Spleen (tissue), 13 donors: ENCODE measurements at places on chromosomes 11 and 22. TPM values are rescaled to one million over a fixed set of nuclear protein-coding genes. Genes with fewer than 3 reads are reported as not detected.
A peak's percentile ranks its signal among the peaks of the same experiment; 100 is the strongest.

DNA sequence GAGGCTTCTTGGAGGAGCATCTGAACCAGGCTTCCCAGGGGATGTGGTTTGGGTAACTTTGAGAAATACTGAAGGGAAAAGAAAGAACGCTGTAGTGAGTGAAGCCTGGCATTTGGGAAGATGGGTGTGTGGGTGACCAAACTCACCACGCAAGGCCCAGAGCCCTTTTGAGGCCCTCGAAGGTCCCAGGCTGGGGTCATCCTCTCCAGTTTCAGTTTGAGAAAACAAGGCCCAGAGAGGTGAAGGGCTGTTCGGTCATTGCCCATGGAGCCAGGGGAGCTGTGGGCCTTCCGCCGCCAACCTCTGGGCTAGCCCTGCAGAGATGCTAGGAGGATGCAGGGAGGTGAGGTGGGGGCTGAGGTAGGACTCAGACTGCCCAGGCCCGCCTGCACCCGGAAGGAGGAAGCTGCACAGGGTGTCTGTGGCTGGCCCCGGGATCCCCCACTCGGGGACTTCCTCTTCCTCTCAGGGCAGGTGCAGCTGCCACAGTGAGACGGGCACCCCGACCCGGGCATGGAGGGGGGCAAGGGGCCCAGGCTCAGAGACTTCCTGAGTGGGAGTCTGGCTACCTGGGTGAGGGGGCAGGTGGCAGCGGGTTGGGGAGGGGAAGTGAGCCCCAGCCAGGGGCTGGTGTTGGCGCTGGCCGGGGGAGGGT lies at the start of gene CCDC88B:
Gene CCDC88B (plus strand): TSS at position 451 of the 655 bp plus-strand sequence. CDS start 63 bp downstream, at position 514.
- DNase-seq, result peak; percentile 99

DNA sequence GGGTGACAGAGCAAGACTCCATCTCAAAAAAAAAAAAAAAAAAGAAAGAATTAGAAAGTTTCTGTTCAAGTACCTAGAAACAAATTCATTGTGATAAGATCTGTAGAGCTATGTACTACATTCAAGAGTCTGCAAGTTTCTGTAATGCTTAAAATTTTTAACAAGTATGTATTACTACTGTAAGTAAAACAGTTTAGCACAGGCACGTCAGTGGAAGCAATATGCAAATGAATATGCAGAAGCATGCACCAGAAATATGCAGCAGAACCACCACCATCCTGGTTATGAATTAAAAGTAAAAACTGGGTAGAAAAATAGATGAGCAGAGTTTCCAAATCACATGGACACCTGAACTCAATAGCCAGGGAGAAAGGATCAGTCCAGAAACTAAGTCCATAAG lies 19.3 kb downstream of the SBF2 start:
- no peak for DNase-seq

DNA sequence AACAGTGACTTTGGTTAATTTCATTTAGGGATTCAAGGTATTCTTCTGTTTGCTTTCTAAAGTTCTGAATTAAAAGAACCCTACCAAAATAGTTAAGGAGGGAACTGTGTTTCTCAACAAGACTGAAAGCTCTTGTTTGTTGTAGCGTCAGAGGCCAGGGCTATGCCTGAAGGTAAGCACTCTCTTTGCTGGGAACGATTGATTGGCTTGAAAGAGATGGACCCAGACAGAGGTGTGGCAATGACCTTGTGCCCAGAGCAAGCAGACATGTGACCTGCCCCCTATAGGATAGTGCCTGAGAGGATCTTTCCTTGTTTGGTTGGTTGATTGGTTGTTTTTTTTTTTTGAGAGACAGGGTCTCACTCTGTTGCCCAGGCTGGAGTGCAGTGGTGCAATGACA lies 68.3 kb upstream of the CECR2 start:
- no peak for DNase-seq

DNA sequence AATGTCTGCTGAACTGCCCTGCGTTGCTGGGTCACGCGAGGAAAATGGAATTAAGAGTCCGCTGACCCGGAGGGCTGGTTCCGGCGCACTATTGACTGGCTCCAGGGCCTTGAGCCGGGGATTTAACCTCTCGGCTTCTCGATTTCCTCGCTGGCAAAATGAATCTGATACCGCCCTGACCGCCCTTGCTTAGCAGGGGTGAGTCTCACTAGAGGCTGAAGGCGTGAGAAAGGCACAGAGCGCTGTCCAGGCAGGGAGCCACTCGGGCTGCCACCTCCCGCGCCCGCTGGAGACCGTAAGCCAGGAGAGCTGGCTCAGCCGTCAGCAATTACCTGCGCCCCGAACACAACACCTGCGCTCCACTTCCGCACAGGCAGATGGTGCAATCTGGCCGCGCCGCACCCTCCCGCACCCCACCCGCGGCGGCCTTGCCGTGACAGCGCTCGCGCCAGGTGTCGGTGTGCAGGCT lies 65.6 kb downstream of the BUD13 start:
- no peak for DNase-seq

- peak; percentile 68 for DNase-seq
Measured at GRCh38 chr11:62127941-62128770, 4.3 kb downstream of the INCENP start.

- no peak for DNase-seq
Measured at GRCh38 chr11:47448566-47449427, at the start of gene RAPSN. Gene RAPSN, minus strand, starts transcription at chr11:47449136. Its CDS starts 172 bp downstream, at chr11:47448964.

DNA sequence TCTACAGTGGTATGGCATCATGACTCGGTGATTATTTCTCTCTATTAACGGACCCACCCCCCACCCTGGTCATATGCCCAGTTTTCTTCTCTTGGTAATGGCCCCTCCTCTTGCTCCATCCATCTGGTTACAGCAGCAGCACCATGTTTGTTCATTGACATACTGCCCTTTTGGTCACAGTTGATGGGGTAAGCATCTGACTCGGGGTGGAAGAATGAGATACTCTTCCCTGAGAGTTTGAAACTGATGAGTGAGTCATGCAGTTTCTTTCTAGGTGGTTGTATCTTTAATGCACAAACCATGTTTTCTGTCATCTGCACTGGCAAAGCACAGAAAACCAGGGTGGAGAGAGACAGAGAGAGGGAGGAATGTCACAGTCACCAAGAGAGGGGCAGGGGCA lies 126.0 kb downstream of the SYN3 start:
- no peak for DNase-seq

DNA sequence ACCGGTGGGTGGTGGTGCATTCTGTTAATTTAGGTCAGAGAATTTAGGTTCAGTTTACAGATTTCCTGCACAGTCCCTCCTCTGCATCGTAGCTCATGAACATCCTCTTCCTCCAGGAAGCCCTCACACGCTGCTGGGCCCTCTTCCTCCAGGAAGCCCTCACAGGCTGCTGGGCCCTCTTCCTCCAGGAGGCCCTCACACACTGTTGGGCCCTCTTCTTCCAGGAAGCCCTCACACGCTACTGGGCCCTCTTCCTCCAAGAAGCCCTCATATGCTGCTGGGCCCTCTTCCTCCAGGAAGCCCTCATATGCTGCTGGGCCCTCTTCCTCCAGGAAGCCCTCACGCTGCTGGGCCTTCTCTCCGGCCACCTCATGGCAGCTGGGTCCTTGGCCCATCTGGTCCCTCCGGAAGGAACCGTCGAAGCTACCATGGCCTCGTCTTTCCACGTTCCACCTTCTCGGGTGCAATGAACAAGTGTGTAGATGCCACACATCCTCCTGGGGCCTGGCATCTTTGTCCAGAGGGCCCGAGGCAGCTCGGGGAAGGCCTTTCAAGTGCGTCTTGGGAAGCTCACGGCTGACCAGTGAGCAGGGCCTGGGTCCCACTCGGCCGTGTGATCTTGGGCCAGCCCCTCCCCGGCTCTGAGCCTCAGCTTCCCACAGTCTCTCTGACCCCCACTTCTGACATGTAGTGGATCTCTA lies 58.9 kb upstream of the PPARA start:
- DNase-seq, result peak; percentile 39

DNA sequence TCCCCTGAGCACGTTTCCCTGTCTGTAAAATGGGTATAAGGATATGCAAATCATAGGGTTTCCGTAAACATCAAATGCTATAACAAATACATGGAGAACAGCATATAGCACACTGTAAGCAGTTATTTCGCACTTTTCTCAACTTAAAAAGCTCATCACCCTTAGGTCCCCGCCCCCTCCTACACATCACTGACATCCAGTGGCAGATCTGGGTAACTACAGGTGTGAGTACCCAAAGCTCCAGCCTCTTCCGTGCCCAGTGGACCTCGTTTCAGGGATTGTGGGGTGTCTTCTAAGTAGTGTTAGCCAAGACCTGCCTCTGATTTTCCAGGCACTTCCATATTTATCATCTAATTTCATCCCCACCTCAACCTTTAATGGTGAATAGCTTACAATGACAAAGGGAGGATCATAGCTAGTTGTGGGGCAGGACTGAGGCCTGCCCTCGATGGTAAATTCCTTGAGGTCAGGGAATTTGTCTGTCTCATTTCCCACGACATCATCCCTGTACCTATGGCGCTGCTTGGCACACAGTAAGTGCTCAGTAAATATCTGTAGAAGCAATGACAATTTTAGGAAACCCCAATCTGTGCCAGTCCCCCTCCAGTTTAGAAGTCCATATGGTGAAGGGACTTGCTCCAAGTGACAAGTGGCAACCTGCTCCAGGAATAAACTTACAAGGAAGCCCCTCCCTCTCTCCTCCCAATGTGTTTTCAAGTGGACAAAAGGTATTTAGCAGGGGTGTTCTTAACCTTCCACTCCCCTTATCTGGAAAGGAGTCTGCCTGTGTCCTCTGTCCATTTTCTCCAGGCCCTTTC lies 340.5 kb downstream of the TENM4 start:
- no peak for DNase-seq

DNA sequence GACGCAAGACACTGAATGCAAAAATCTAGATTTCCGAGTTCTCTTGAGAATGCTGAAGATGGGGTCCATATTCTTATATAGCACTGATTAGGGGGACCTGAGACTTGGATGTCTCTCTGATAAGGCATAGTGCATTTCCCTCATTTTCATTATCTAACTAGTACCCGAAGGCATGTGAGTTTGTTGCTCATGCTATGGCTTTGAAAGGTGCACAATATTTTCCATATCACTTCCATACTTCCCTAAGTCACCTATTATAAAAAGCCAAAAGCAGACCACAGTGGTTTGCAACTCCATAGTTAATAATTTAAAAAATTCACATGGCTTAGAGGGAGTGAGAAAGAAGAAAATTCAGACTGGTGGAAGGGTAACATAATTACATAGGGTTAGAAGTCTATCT lies 1.7 kb downstream of the BTBD10 start:
- no peak for DNase-seq

GRCh38 chr11:8886322-8886721 lies 24.7 kb upstream of the AKIP1 start:
- no peak for DNase-seq

- DNase-seq, result no peak
Measured at GRCh38 chr11:2709429-2709828, 9.6 kb upstream of the KCNQ1OT1 start.

DNA sequence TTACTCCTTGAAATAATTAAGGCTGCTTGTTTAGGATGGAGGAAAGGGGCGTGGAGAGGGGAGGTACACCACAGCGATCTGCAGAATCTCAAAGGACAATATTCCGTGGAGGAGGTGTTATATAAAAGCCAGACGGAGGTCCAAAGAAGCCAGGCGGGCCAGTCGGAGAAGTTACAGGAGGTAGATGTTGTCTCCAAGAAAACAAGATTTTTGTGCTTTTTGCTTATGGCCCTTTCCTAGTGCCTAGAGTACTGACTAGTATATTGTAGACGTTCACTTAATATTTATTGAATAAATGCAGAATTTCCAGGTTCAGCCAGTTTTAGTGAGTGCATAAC lies 761 bp downstream of the ZDHHC13 start:
- DNase-seq, result no peak

DNA sequence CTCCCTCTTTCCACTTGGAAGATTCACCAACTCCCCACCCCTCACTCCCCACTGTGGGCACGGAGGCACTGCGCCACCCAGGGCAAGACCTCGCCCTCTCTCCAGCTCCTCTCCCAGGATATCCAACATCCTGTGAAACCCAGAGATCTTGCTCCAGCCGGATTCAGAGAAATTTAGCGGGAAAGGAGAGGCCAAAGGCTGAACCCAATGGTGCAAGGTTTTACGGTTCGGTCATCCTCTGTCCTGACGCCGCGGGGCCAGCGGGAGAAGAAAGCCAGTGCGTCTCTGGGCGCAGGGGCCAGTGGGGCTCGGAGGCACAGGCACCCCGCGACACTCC lies 397 bp upstream of the CD44 start:
- no peak for DNase-seq

- no peak for DNase-seq
Measured at GRCh38 chr11:65700399-65700798, 11.7 kb upstream of the KAT5 start.

DNA sequence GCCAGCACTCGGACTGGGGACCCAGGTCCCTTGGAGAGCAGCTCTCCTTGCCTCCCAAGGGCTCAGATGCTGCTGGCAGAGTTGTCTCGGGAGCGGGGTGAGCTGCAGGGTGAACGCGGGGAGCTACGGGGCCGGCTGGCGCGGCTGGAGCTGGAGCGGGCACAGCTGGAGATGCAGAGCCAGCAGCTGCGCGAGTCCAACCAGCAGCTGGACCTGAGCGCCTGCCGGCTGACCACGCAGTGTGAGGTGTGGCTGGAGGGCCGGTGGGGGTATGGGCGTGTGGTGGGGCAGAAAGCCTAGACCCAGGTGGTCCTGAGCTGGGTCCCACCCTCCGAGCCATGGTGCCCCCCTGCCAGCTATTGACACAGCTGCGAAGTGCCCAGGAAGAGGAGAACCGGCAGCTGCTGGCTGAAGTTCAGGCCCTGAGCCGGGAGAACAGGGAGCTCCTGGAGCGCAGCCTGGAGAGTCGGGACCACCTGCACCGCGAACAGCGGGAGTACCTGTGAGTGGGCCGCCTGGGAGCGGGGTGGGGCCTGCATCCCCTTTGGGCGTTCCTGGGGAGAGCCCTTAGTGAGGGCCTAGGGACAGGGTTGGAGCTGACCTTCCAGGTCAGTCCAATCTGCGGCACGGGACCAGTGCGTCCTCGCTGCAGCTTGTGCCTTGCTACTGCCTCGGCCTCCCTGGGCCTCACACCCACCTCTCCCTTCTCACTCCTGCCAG lies 5.8 kb upstream of the RPS6KA4 start:
- no peak for DNase-seq

DNA sequence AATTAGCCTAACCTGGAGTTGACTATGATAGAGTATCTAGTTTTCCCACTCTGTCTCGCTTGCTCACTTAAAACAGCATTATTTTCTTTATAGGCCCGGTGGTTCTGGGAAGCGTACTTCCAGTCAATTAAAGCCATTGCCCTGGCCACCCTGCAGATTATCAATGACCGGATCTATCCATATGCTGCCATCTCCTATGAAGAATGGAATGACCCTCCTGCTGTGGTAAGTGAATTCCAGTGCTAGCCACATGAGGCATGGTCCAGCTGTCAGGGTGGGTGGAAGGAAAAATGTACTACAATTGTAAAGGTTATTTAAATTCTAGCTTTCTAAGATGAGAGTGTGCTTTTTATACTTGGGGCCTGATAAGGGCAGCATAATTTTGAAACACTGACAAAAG lies 76.0 kb downstream of the EXT2 start:
- DNase-seq, result no peak

FGF4 gene
- total RNA-seq, result not detected

MS4A6E gene
- total RNA-seq, result 1.7 TPM

C11orf21 gene
- total RNA-seq, result 16.9 TPM

MRGPRX4 gene
- not detected for total RNA-seq

OR4A5 gene
- not detected for total RNA-seq

MS4A6A gene
- 467 TPM for total RNA-seq

PPP1R14B gene
- 78.3 TPM for total RNA-seq

CELSR1 gene
- total RNA-seq, result 4.8 TPM

OVOL1 gene
- not detected for total RNA-seq

SAA1 gene
- 3.0 TPM for total RNA-seq

LMO1 gene
- total RNA-seq, result 0.57 TPM

POU2AF2 gene
- not detected for total RNA-seq

APOL5 gene
- total RNA-seq, result not detected

NXPE1 gene
- total RNA-seq, result not detected
